ENCODE measurements at places on chromosomes 2 and 18. TPM values are rescaled to one million over a fixed set of nuclear protein-coding genes. Genes with fewer than 3 reads are reported as not detected.

TMEM169 gene
- polyA plus RNA-seq = 14.0 TPM

PKDCC gene
- polyA plus RNA-seq = 363 TPM

VWA3B gene
- 0.80 TPM for polyA plus RNA-seq

ZC3H6 gene
- polyA plus RNA-seq = 9.9 TPM

- no peak for DNase-seq
These were observed 1.4 kb upstream of the ANKRD39 start for GRCh38 chr2:96859099-96859649.

DNA sequence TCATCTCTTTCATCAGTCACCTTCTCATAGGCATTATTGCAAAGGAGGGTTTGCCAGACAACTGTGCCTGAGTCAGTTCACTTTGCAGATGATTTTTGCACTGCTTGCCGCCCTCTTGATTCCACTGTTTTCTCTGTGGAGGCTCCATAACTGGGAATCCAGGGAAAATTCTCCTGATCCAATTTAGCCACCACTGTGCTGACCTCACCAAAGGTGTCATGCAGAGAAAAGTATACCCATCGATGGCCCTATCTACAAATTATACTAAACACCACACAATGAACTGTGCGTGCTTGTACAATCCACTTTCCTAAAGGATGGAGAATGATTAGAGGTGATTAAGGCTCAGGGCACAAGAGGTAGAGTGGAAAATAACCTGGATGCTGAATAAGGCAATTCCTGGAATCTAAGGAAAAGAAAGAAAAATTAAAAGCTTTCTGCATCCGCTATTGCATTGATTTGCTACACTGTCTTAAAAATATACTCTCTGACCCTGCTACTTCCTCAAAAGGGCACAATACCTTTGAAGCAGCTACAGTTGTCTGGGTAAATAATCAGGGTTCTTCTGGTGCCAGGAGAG lies 409.4 kb downstream of the RIT2 start:
- no peak for DNase-seq

DNA sequence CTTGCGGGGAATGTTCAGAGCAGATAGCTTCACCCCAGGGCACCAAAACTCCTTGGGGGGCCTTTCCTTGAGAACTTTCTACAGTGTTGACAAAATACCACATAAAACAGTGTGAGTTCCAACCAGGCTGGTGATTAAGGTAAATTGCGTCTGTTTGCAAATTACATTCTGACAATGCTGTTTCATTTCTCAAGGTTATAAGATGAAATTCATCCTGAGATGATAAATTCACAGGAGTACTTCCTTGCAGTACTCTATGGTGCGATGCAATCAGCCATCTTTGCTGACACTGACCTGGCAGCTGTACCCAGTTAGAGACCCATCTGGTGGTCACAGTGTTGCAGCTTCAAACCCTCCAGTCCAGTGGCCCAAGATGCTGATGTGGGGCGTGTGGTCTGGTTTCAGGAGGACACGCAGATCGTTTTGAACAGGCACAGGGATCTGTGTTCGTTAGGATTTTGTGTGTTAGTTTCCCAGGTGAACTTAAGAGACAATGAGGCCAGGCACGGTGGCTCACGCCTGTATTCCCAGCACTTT lies 99.5 kb upstream of the SLC66A3 start:
- DNase-seq = no peak
